NCI-H1436 treated with DMSO at 0.1 percent for 48 hours (cell line): ENCODE measurements at places on chromosomes 7 and 10.
A peak's percentile ranks its signal among the peaks of the same experiment; 100 is the strongest.

DNA sequence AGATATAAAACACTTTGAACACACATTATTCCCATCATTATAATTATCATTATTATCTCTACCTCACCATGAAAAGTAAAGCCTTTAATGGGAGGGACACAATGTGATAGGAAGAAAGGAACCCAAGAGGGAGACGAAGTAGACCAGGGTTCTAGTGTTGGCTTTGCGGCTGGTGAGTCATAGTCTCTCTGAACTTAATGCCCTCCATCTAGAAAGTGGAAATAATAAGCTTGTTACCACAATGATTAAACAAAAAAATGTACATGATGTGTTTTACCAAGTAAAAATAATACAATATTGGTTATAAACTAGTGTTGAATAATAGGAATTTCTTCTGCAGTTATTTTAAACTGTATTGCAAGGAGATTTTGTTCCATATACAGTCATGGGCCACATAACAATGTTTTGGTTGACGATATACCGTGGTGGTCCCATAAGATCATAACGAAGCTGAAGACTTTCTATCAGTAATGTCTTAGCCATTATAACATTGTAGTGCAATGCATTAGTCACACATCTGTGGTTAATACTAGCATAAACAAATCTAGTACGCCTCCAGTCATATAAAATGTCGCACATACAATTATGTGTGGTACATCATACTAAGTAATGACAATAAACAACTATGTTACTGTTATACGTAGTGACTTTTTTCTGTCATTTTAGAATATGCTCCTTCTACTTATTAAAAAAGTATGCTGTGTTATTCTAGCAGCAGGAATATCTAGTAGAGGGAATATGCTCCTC is 450.6 kb upstream of the SORCS1 start:
- DNase-seq = no peak

DNA sequence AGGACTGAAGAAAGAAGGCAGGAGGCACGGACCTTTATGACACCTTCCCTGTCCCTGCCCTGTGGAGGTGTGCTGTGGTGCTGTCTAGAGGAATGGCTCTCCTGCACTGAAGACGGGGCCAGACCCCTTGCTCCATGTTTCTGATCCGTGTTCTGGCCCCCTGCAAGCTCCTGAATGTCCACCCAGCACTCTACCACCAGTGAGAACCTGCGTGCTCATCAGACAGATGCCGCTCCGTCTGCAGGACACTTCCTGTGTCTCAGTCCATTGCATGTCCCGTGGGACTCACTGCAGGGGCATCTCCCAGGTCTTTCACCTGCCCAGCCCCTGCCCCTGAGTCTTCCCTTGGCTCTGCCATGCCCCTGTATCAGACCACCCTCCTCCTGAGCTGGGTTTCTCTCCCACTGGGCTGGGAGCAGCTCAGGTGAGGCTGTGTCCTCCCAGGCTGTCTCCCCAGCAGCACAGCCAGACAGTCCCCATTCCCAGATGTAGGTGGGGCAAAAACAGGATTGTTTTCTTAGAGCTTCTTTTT is 278.3 kb upstream of the ZNF32 start:
- no peak for DNase-seq

- no peak for DNase-seq
These were observed 64.3 kb downstream of the INSIG1 start for GRCh38 chr7:155361947-155362346.

- no peak for DNase-seq
These were observed 48.7 kb downstream of the GNAI1 start for GRCh38 chr7:80183351-80183750.

DNA sequence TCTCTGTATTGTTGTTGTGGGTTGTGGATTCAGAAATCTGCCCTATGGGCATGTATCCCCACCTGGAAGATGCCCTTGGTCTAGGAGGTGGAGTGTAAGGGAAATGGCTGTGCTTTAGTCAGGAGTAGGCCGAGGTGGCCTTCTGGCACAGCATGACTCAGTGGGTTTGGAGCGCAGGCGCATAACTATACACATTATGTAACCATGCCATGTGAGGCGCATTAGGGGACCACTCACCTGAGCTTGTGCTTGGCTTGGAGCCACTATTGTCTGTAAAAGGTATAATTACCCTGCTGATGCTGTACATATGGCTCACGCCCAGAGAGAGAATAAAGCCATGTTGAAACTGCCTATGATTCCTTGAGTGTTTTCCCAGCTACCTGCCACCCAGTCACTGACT is 20.6 kb upstream of the ADAMTS14 start:
- DNase-seq = no peak

- DNase-seq = no peak
These were observed 268.2 kb upstream of the ADARB2 start for GRCh38 chr10:2005546-2005945.

- DNase-seq = no peak
These were observed 79.9 kb upstream of the RHEB start for GRCh38 chr7:151599401-151600227.

GRCh38 chr7:151404216-151405011 is 5.4 kb downstream of the WDR86 start:
- no peak for DNase-seq

DNA sequence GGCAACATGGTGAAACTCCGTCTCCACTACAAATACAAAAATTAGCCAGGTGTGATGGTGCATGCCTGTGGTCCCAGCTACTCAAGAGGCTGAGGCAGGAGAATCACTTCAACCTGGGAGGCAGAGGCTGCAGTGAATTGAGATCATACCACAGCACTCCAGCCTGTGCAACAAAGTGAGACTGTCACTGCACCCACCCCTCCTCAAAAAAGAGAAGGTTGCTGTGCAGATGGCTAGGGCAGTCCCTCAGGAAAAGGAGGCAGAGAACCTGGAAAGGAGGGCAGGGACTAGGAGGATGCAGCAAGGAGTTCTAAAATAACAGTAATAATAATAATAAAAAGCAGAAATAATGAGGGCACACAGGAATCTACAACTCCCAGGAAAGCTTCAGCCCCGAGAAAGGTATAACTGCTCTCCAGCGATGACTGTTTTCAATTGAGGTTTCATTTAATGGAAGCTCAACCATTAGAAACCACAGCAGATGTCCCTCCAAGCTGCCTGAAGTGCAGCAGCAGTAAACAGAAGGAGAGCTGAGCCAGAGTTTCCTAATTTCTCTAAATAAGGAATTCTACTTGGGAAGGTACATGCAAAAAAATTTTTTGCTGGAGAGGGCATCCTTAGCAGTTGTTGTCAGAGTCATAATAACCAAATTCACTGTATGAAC is 326.5 kb downstream of the GATA3 start:
- DNase-seq = no peak

DNA sequence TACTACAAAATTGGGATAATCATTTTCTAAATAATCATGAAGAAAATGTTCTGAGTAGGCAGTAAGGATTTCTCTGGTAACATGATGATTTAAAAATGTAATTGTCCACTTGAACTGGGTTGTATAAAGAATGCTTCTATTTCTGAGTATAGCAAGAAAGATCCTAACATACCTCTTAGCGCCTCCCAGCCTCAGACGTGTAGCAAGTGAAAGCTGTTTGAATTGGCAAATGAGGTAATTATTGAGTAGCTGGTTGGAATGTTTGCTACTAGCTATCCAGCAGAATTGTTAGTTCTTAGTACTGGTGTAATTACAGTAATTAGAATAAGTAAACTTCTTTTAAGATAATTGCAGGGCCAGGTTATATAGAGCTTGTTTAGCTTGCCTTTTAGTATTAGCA is 47.9 kb downstream of the SEPTIN7 start:
- DNase-seq = peak; percentile 63

DNA sequence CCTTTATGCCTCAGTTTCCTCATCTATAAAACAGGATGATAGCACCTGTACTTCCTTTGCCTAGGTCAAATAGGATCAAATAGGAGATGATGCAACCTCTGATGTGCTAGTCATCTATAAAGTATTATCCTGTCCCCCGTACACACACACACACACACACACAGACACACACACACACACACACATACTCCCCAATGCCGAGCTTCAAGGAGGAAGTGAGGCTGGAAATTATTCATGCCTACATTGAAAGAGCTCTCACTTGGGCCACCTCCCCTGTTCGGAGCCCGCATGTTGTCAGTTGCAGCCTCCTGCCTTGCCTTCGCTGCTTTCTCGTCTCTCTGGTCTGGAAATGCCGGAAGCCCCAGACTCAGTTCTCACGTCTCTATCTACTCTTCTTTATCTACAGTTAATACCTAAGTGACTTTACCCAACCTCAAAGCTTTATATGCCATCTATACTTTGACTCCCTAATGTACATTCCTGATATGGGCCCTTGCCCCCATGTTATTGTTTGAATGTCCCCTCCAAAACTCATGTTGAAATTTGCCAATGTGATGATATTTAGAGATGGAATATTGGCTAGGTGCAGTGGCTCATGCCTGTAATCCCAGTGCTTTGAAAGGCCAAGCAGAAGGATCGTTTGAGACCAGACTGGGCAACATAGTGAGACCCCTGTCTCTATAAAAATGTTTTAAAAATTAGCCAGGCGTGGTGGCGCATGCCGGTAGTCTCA is 6.9 kb upstream of the UBE2H start:
- no peak for DNase-seq

- DNase-seq = no peak
These were observed 19.9 kb upstream of the C10orf105 start for GRCh38 chr10:71739358-71739900.

DNA sequence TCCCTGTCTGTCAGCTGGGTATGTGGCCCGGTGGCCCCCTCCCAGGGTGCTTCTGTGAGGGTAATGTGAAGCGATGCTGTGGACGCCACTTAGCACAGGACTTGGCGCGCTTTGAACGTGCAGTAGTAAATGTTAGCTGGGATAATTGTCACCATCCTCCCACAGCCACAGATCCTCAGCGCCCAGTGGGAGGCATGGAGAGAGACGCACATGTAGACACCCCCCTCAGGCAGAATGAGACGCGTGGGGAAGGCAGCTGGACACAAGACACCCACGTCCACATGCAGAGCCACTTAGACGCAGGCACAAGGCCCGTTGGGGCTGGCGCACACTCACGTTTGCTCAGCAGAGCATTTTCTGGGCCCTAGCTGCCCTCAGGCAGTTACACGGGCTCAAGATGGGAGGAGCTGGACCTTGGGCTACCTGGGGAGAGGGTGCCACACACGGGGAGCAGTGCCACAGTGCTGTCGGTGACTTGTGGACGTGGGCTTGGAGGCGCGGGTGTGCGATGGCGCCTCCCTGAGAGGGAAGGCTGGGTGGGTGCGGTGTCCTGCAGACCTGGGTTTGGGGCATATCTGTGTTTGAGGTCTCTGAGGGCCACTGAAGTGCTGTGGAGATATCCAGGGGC is 26.4 kb downstream of the ADCYAP1R1 start:
- no peak for DNase-seq

GRCh38 chr7:30157204-30157603 is 22.4 kb downstream of the MTURN start:
- DNase-seq = no peak

- no peak for DNase-seq
These were observed 14.4 kb downstream of the WEE2 start for GRCh38 chr7:141722529-141722928.

GRCh38 chr10:43627942-43628341 is 20.7 kb downstream of the ZNF32 start:
- no peak for DNase-seq

- DNase-seq = no peak
These were observed 15.6 kb upstream of the CHST3 start for GRCh38 chr10:71948496-71949067.

- no peak for DNase-seq
These were observed 57.4 kb upstream of the NEBL start for GRCh38 chr10:20954519-20954918.

GRCh38 chr7:111982133-111982532 is 224.1 kb downstream of the DOCK4 start:
- DNase-seq = no peak

- no peak for DNase-seq
These were observed 189.8 kb upstream of the PRKCQ start for GRCh38 chr10:6769704-6770417.

DNA sequence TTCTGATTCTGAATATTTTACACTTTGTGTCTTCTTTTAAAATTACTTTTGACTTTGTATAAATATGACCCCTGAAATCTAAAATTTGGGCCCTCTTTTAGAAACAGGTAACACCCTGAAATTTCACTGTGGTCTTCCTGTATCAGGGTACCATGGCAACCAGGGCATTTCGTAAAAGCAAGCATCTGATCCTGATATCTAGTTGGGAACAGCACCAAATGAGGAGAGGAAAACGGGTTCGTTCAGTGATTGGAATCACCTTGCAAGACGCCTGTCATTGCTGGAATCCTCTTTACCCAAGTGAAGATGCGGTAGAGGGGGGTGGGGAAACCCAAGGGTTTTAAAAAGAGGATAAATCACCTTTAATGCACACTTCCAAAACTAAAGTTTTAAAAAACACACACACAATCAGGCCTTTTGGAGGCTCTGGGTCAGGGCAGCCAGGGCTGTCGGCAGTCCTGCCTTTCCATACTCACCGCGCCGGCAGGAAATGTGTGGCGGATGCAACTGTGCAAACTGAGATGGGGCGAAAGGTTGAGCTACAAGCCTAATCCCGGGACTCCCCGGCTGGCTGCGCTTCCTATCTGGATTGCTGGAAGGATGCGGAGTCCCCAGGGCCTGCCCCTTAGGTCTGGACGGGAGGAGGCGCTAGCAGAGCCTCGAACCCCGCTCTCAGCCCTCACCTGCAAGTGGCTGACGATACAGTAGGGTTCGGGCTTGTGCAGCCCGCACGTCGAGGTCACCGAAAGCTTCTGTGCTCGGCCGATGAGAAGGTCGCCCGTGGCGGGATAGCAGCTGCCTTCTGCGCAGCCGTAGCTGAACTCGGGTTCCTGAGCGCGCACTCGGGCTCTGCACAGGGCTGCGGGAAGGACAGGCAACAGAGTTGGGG is 1.8 kb downstream of the LAMB1 start:
- no peak for DNase-seq

DNA sequence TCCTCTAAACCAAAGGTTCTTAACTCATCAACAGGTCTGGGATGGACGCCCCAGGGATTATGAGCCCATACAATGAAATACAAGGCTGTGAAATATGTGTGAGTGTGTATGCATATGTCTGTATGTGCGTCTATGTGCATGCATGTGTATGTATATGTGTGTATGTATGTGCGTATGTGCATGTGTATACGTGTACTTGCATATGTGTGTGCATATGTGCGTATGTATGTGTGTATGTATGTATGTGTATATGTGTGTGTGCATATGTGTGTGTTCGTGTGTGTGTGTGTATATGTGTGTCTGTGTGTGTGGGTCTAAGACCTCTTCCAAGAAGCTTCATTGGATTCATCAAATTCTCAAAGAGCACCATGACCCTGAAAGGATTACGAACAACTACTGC is 112.3 kb downstream of the SFMBT2 start:
- DNase-seq = no peak

DNA sequence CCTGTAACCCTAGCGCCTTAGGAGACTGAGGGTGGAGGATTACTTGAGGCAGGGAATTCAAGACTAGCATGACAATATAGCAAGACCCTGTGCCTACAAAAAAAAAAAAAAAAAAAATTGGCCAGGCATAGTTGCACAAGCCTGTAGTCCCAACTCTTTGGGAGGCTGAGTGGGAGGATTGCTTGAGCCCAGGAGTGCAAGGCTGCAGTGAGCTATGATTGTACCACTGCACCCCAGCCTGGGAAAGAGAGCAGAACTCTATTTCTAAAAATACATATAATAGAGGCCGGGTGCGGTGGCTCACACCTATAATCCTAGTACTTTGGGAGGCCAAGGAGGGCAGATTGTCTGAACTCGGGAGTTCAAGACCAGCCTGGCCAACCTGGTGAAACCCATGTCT is 10.2 kb upstream of the SORBS1 start:
- DNase-seq = no peak
